Non-pigmented ciliary epithelial cell (primary cell): ENCODE measurements at places on chromosomes 7 and 10.

DNA sequence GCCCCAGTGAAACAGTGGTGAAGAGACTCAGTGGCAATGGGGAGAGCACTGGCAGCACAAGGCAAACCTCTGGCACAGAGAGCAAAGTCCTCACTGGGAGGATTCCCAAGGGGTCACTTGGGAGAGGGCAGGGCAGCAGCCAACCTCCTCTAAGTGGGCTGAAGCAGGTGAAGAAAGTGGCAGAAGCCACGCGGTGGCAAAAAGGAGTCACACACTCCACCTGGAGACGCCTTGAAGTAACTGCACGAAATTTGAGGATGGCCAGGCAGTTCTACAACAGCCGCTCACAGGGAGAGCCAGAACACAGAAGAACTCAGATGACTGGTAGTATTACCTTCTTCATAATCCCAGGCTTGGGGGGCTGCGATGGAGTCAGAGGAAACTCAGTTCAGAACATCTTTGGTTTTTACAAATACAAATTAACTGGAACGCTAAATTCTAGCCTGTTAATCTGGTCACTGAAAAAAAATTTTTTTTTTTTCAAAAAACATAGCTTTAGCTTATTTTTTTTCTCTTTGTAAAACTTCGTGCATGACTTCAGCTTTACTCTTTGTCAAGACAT lies 574 bp upstream of the IL6 start:
- peak; percentile 57 for DNase-seq

DNA sequence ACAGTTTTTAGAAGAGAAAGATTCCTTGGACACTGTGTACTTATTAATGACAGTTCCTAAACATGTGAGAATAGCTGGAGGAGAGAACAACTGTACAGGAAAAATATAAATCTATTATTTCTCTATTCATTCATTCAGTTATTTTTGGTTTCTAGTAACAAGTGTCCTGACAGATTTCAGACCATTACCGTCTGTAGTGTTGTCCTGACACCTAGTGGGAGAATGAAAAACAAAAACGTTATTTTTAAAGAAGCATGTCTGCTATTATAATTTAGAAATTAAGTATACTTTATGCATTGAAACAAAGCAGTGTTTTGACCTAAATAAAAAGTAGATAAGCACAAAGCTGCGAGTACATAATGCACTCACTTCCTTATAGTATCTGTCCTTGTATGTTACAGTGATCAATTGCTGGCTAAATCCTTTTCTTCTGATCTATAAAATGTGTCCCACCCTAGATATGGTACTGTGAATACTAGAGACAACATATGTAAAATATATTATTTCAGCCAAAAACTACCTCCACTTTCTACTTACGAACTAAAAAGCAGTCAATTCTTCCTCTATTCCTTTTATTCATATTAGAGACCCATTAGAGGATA lies 575.6 kb downstream of the ARL4A start:
- DNase-seq = no peak

- no peak for DNase-seq
Observed at GRCh38 chr10:63204667-63205391, 71.7 kb downstream of the NRBF2 start.

GRCh38 chr7:2082139-2082998 lies 150.4 kb downstream of the MAD1L1 start:
- peak; percentile 58 for DNase-seq

DNA sequence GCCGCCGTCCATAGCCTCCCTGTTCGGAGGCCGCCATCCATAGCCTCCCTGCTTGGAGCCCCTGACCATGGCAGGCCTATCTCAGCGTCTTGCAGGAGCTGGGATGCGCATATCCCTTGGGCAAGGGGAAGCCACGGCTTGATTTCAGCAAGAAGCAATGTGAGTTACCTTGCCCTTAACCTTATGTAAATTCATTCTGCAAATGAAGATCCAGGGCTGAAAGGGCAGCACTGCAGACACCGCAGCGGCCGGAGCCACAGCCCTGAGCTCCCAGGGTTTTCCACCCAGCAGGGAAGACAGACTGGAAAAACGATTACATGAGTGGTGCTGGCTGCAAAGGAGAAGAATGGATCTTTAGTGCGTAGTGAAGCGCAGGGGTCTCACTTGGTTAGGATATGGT lies 95.8 kb downstream of the SEC61G start:
- DNase-seq = no peak

- DNase-seq = no peak
Observed at GRCh38 chr10:6395606-6396005, 184.5 kb downstream of the PRKCQ start.

GRCh38 chr7:3887096-3887690 lies 586.1 kb downstream of the SDK1 start:
- no peak for DNase-seq

DNA sequence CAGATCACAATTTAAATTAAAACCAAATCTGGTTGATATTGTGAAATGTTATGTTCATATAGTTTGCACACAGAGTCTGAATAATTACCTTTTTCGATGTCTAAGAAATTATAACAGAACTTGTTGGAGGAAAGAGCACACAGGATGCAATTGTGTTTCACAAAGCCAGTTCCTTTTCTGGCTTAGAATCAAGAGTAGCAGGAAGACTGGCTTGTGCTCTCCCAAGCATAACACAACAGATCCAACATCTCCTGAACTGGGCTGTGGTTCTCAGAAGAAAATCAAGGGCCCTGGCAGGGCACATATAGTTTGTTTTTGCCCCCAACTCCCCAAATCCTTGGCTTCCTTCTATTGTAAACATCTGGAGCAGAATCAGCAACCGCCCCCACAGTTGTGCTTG lies 62.7 kb downstream of the LRRC4 start:
- DNase-seq = no peak

- no peak for DNase-seq
Observed at GRCh38 chr7:157495594-157495993, 158.8 kb downstream of the DNAJB6 start.

DNA sequence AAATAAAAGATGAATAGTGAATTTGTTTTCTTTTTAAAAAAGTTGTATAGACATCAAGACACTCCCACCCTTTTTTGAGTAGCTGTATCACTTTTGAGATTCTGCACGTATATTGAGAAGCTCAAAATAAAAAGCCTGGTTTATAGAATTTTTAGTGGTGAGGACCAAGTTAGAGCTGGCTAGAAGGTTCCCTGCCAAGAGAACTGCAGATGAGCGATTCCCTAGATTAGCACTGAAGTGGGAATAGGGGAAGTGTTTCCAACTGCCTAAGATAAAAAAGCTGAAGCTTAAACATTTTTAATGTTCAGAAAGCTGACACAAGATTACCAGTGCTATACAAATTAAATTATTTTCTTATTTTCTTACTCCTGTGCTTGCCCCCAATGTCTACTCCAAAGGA lies 135.7 kb upstream of the TMEM229A start:
- no peak for DNase-seq

- DNase-seq = no peak
Observed at GRCh38 chr10:51047857-51048256, 26.4 kb upstream of the PRKG1 start.

DNA sequence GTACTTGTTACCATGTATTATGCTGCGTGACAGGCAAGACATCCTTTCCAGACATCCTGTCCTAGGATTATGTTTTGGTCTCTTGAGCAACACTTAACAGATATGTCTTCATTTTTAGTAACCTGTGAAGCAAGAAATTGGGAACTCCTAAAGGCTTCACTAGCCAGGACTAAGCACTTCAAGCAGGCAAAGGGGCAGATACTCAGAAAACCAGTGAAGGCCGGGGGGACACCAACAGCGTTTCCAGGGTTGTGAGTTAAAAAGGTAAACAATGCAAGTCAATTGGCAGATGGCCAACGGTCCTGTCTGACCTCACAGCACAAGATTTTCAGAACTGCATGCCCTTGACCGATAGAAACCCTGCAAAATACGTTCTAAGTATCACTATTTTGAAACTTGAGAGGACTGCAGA lies 77.6 kb upstream of the SFMBT2 start:
- peak; percentile 2 for DNase-seq

DNA sequence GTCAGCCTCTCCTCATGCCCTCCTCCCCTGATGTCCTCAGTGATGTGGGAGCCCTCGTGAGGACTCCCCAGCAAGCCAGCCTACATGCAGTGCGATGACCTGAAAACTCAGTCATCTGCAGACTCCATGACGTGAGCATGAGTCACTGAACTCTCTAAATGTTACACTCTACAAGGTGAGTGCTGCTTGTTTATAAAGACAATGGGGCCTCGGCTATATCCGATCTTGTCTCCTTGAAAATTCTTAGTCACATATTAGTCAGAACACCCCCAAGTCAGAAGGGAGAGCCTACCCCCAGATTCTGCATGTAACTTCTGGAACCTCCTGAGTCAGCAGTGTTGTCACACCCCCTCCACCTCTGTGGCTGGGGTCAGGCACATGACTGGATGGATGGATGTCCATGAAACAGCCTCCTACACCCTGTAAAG lies 673.8 kb downstream of the INHBA start:
- DNase-seq = peak; percentile 98

DNA sequence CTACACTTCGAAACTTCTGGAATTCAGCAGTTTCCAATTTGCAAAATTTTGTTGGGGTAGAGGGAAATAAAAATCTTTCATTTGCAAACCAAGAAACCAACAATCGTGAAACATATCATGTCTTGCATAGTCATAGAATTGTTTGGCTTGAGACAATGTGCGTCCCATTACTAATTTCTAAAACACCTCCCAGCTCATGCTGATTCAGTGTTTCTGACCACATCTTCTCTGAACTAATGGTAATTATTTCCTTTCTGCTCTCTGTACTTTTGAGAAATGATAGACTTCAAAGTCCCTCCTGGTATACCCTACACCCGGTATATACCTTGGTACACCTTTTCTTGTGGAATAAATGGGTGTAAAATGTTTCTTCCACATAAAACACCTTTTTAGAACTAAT lies 41.8 kb upstream of the TSPAN13 start:
- DNase-seq = no peak

- no peak for DNase-seq
Observed at GRCh38 chr7:103134836-103135554, 13.9 kb downstream of the NAPEPLD start.

- DNase-seq = no peak
Observed at GRCh38 chr10:116088985-116089384, 184.0 kb downstream of the GFRA1 start.

- no peak for DNase-seq
Observed at GRCh38 chr7:129780974-129781927, 169.7 kb downstream of the NRF1 start.

GRCh38 chr7:158985583-158985982 lies 129.2 kb downstream of the DYNC2I1 start:
- DNase-seq = no peak

- peak; percentile 20 for DNase-seq
Observed at GRCh38 chr7:46317256-46317655, 396.2 kb upstream of the IGFBP3 start.
